ENCODE measurements at places on chromosomes 1 and 21.
A peak's percentile ranks its signal among the peaks of the same experiment; 100 is the strongest.

DNA sequence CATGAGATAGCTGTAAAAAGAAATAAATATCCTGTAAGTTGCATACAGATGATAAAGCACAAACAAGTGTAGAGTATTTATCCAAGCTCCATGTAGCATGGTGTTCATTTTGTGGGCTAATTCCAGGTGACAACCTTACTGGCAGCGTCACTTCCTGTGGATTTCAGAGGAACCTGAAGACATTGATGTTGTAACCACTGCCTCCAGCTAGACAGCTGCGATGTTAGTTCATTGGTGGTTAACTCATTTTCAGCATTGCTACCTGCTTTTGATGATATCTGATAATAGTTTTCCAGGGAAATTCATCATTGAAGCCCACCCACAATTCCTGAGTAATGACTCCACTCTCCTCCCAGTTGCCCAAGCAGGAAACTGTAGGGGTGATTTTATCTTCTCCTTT is 3.0 kb downstream of the HSD3B1 start:
- no peak for DNase-seq

- DNase-seq = no peak
Observed at GRCh38 chr21:25539606-25540005, 67.7 kb downstream of the MRPL39 start.

- DNase-seq = no peak
Observed at GRCh38 chr1:153790313-153790965, 15.2 kb downstream of the SLC27A3 start.

DNA sequence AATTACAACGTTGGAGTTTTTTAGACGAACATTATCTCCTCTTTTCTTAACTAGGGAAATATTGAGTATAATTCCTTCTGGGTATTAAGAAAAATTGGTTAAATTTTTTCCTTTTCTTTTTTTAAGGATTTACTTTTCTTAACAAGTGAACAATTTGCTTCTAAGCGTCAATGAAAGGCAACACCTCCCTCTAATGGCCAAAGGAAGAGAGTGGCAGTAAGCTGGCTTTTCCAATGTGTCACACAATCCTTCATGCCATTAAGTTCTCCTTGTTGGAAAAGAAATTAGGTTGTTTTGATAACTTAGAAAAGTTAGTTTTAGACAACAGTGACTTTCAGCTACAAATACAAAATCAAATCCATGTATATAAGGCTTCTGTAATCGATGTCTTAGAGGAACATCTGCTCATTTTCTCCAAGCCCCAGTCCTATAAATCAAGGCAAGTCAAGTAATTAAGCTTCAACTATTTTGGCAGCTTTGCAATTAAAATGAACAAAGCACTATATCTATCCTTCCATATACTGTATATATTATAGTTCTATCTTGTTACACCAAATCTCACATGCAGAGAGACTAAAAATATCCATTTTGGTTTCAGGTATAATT is 62.8 kb downstream of the EDEM3 start:
- DNase-seq = peak; percentile 41
